Fibroblast of skin of right quadriceps (primary cell): ENCODE measurements at places on chromosomes 1 and 21.

DNA sequence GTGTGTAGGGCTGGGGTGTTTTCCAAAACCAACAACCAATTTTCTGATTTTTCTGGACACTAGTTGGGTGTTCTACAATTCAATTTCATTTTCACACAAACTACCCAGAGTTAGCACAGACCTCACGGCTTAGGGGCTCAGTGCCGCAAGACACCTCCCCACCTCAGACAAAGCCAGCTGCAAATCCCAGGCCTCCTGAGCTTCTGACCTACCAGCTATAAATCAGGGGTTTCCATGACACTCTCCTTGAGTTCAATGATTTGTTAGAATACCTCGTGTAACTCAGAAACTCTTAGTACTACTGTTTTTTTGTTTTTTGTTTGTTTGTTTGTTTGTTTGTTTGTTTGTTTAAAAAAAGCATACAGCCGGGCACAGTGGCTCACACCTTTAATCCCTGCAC, 28.7 kb upstream of the FAM89A start:
- DNase-seq = no peak

DNA sequence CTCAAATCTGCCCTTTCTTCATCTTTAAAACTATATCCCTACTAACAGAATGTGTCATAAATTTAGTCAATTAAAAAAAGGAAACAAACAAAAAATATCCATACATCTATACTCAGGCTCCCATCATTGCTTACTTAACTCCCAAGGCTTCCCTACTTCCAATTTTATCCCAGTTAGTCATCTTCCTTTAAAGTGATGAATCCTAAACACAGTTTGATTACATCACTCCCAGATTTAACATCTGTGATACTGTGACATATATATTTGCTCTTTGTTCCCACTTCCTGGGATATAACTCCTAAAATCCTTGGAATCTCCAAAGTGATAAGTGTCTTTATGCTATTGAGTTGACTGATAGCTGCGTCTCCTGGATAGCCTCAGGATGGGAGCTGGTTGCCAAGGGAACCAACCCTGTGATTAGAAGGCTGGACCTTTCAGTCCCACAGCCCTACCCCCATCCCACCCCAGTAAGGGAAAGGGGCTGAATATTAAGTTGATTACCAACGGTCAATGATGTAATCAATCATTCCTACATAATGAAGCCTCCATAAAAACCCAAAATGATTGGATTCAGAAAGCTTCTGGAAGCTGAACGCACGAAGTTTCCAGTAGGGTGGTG, 21.6 kb downstream of the GLMN start:
- DNase-seq = peak; percentile 82

GRCh38 chr1:84264961-84265360, 36.5 kb upstream of the SAMD13 start:
- DNase-seq = no peak

GRCh38 chr1:164702216-164702615, 143.2 kb downstream of the PBX1 start:
- no peak for DNase-seq

DNA sequence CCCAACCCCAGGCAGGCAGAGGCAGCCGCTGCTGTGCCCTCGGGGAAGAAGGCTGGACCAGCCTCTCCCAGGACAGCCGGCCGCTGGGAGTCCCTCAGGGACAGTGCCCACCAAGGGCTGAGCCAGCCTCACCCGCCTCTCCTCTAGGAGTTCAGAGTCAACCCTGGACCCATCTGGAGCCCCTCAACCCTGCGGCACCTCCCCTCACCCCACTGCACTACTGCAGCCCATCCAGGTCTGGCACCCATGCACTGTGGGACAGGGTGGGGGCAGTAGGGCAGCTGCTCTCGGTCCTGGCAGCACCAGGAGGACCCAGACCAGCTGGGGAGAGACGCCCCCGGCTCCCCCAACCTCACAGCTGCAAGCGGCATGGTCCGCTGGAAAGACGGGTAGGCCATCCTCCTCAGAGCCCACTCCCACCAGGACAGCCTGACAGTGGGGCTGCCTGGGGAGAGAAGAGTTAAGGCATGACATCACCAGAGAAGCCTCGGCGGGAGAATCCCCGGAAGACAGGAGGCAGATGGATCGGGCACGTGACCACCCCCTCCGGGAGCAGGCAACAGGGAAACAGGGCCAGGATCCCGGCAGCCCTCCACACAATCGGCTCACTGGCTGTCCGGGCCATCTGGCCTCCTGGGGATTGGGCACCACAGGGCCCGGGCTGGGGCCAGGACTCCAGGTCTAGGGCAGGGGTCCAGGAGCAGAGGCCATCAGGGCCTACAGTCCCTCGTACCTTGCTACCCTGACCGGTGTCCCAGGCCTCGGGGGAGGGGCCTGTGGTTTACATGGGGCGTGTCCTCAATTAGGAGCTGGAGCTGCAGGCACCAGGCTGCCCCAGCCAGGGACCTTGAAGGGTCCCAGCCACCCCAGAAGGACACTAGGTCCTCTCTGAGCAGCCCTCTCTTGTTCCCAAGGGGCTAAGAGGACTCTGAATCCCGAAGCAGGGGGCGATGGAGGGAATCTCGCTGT, 3.1 kb downstream of the ACAP3 start:
- DNase-seq = peak; percentile 82

GRCh38 chr1:39105061-39105840, 79.1 kb downstream of the NDUFS5 start:
- DNase-seq = peak; percentile 68

- DNase-seq = no peak
Observed at GRCh38 chr1:11925938-11926292, 312 bp downstream of the KIAA2013 start.

DNA sequence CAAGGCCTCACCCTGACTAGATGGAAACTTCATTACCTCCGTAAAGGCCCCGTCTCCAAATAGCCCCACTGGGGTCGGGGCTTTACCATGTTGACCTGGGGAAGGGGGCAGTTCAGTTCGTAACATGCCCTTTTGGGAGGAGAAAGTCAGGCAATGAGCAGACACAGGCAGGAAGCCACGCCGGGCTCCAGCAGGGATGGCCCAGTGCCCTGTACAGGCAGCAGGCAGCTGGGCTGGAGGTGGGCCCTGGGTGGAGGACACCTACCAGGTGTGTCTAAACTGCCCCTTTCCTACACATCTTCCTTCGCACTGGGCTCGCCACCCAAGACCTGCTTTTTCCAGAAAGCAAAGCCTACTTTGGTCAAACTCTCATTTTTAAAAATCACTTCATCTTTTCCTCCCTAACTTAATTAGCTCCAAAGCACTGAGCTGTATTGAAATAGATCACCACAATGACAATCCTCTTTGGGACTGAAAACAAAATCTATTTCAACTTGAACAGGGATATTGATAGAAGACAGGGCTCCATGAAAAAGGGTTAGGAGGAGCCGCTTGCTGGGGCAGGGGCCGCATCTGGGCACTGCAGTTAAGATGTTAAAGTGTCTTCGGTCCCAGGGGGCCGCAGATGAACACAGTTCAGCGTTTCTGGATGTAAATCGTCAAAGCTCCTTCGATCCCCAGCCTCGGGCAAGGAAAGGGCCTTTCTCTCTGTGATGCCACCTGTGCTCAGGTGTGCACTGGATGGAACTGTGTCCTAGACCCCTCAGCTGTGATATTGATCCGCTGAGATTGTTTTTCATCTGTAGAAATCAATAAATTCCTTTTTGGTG, 104.6 kb downstream of the PDE9A start:
- DNase-seq = no peak

DNA sequence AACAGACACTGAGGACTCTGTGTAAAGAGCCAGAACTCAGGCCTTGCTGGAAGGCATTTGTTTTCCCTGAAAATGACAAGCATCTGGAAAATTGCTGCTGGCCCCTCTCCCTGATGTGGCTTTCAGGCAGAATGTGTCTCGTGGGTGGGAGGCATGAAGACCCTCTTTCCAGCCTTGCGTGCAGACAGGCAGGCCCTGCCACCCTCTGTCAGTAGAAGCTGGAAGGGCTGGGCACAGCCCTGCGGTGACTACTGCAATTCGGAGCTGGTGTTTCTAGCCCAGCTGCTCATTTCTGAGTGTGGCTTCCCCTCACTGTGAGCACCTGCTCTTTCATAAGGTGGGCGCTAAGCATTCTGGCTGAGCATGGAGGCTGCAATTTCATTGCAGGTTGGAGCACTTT, 349.9 kb downstream of the PTPRU start:
- no peak for DNase-seq

GRCh38 chr1:212561501-212561931, 47.0 kb upstream of the ATF3 start:
- DNase-seq = peak; percentile 44

- DNase-seq = no peak
Observed at GRCh38 chr1:100629391-100629790, 90.2 kb upstream of the VCAM1 start.

DNA sequence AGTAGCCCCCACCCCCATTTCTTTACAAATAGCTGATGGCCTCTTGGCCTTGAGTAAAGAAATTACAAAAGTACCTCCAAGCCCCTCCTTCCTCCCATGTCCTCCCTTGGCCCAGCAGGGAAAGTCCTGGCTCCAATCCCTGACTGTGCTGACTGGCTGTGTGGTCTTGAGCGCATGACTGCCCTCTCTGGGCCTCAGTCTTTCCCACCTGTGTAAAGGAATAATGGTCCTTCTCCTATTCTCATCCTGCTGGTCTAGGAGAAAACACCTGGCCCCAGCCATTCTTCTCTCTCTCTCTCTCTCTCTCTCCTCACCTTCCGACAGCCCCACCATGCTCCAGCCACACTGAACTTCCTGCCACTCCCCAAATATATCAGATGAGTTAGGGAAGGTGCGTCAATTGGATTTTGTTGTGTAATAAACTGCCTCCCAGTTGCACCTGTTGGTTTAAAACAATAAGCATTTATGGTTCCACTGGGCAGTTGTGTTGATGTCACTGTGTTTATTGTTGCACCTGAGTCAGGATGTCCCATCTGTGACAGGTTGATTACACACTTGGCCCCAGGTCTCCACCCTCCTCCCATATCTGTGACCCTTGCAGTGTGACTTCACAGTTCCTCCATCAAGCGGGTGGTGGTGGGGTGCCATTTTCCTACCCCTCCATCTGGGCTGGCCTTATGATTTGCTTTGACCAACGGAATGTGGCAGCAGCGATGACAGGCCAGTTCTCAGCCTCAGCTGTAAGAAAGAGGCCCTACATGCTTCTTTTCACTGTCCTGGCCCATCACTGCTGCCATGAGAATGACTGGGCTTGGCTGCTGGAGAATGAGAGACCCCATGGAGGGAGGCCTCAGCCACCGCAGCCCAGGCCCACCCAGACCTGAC, 22.3 kb upstream of the LRP8 start:
- DNase-seq = no peak

GRCh38 chr1:119712342-119713038, 756 bp downstream of the PHGDH start:
- DNase-seq = peak; percentile 97

GRCh38 chr21:37762606-37763005, 153.7 kb downstream of the KCNJ6 start:
- DNase-seq = no peak

- DNase-seq = no peak
Observed at GRCh38 chr1:160548183-160548582, 25.1 kb upstream of the SLAMF6 start.

DNA sequence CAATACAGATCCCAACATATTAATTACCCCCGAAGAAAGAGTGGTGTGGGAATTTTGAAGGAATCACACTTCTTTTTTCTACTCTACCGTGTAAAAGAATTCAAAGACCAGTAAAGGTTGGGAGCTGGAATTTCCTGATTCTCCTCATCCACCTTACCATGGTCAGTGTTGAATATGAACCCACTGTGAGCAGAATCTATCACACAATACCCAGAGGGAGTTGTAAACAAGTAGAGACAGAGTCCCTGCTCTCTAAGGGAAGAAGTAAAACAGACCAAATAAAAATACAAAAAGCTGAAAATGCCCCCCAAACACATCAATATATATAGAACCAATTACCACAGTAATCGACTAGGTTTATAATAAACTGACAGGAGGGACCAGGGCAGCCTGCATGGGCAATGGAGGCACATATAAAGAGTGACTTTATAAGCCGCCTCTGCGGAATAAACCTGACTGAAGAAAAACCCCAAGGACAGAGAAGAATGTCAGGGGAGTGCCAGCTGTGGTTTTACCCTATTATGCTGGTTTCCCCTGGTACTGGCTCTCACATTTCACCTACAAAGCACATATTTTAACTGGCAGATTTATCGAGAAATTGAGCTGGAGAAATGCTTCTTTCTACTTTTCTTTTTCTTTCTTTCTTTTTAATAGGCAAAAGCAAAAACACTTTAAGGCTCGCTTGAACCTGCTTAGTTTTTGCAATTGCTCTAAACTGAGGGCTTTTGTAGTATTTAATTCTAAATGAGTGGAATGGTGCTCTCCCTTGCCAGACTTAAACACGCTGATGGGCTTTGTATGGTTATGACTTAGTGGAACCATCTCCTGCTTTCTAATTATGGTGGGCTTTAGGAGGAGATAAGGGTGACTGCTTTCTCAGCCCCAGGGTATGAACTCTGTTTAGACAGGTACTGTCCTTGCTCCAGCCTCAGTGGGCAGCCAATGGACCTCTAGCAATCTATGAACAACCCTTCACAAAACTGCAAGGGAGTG, 244.8 kb downstream of the ASTN1 start:
- DNase-seq = no peak

DNA sequence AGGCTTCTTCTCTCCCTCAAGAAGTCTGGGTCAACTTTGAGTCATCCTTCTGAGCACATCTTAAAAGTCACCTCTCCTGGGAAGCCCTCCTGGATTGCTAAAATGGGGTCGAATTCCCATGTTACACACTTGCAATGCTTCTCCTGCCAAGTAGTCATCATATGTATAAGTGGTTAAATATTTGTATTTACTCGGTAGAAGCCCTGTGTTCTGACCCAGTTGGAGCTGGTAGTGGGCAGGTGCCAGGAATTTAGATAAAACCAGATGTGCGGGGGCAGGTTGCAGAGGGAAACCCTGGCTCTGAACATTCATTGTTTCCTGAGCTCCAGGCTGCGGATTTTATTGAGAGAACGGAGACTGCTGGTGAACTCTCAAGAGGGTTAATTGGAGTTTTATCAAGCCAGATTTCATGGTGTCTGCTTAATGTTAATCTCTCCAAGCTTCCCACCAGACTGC, 52.8 kb upstream of the RPL11 start:
- DNase-seq = no peak

DNA sequence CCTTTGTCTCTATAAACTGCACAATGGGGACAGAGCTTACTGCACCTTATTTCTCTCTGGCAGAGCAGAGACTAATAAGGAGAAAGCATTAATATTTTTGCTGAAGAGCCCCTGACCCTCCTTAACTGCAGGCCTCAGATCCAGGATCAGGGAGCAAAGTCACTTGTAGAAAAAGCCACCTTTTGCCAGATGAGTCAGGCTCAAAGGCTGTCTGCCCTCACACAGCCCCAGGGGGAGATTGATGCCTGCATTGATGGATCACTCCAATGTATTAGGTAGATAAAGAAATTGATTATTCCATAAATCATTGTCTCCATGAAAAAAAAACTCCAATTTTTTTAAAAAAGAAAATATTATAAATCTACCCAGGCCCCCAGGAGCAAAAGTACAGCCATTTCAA, 15.8 kb downstream of the GRIK3 start:
- no peak for DNase-seq

- DNase-seq = peak; percentile 3
Observed at GRCh38 chr1:80892539-80892938, 908.2 kb upstream of the ADGRL2 start.

GRCh38 chr1:7398982-7399381, 372.1 kb upstream of the VAMP3 start:
- DNase-seq = no peak

GRCh38 chr21:42250422-42251403, 31.8 kb downstream of the ABCG1 start:
- no peak for DNase-seq
